Bladder microvascular endothelial cell (primary cell): ENCODE measurements at places on chromosomes 2 and 18. TPM values are rescaled to one million over a fixed set of nuclear protein-coding genes. Genes with fewer than 3 reads are reported as not detected.

Gene COPS9
- 95.6 and 197 TPM in 2 replicates for total RNA-seq

Gene IL1R2
- total RNA-seq: not detected in 2 replicates

Gene PCBP1
- 35.8 and 74.7 TPM in 2 replicates for total RNA-seq

Gene MRPS9
- total RNA-seq: 19.1 and 23.8 TPM in 2 replicates

Gene FKBP7
- 7.3 and 24.2 TPM in 2 replicates for total RNA-seq

Gene MBP
- total RNA-seq: 0.97 and 3.8 TPM in 2 replicates

Gene STPG4
- 0.16 and 0.31 TPM in 2 replicates for total RNA-seq

Gene AMMECR1L
- total RNA-seq: 12.3 and 24.2 TPM in 2 replicates

Gene EIPR1
- total RNA-seq: 30.6 and 44.7 TPM in 2 replicates

Gene SLC9A2
- total RNA-seq: under 0.01 TPM in 2 replicates
